ENCODE measurements at places on chromosomes 13 and 19. TPM values are rescaled to one million over a fixed set of nuclear protein-coding genes. Genes with fewer than 3 reads are reported as not detected.

RGL3 gene
- total RNA-seq = 5.6 TPM

ZNF418 gene
- 1.5 TPM for total RNA-seq

LGALS7B gene
- not detected for total RNA-seq

SCAMP4 gene
- 147 TPM for total RNA-seq

ZNF569 gene
- 9.2 TPM for total RNA-seq

KASH5 gene
- total RNA-seq = not detected

SLC10A2 gene
- not detected for total RNA-seq

IGSF23 gene
- not detected for total RNA-seq

WBP4 gene
- total RNA-seq = 11.7 TPM

PABPC3 gene
- not detected for total RNA-seq

KLK3 gene
- not detected for total RNA-seq

CBY2 gene
- not detected for total RNA-seq

TMC4 gene
- total RNA-seq = 0.51 TPM

OR4F17 gene
- not detected for total RNA-seq

PRSS57 gene
- not detected for total RNA-seq

MBD3L3 gene
- not detected for total RNA-seq

ZNF180 gene
- total RNA-seq = 15.7 TPM

NFILZ gene
- total RNA-seq = not detected

MCOLN1 gene
- total RNA-seq = 7.4 TPM

BRSK1 gene
- 10.8 TPM for total RNA-seq

PLPPR3 gene
- 0.06 TPM for total RNA-seq

CYP4F2 gene
- not detected for total RNA-seq

MICOS13 gene
- total RNA-seq = 48.8 TPM

ZNF491 gene
- 0.90 TPM for total RNA-seq

TEKTIP1 gene
- total RNA-seq = not detected

PSPN gene
- total RNA-seq = 0.90 TPM

DIS3 gene
- 42.4 TPM for total RNA-seq

TSHZ3 gene
- total RNA-seq = 14.3 TPM

KLHL1 gene
- total RNA-seq = not detected

EVI5L gene
- 21.5 TPM for total RNA-seq

IFI30 gene
- 13.0 TPM for total RNA-seq

ZNF723 gene
- total RNA-seq = not detected

IGFLR1 gene
- 11.7 TPM for total RNA-seq

CPB2 gene
- total RNA-seq = not detected

DMKN gene
- 0.29 TPM for total RNA-seq

CYP4F12 gene
- not detected for total RNA-seq

FAM216B gene
- not detected for total RNA-seq

Data from LHCN-M2 (cell line).